ENCODE measurements at places on chromosomes 13 and 19.

DNA sequence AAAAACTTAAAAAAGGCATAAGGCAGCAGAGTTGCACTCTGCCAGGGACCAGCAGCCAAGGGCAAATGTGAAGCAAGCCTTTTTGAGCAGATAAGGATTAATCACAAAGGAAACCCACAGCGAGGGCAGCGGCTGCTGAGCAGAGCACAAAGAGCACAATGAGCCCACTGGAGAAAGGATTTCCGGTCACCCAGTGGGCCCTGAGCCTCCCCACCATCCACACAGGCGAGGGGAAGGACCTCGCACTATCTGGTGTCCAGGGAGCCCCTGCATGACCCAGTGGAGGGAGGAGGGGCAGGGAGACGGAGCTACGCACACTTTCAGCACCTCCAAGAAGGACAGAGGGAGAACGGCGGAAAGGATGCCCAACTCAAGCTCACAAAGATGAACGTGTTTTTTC lies 40.0 kb downstream of the COL4A1 start:
- DNase-seq, result no peak

- no peak for DNase-seq
These were observed 478.4 kb downstream of the TSHZ3 start for GRCh38 chr19:30870876-30871275.

- DNase-seq, result no peak
These were observed 37.7 kb upstream of the TUBGCP3 start for GRCh38 chr13:112625698-112626097.

DNA sequence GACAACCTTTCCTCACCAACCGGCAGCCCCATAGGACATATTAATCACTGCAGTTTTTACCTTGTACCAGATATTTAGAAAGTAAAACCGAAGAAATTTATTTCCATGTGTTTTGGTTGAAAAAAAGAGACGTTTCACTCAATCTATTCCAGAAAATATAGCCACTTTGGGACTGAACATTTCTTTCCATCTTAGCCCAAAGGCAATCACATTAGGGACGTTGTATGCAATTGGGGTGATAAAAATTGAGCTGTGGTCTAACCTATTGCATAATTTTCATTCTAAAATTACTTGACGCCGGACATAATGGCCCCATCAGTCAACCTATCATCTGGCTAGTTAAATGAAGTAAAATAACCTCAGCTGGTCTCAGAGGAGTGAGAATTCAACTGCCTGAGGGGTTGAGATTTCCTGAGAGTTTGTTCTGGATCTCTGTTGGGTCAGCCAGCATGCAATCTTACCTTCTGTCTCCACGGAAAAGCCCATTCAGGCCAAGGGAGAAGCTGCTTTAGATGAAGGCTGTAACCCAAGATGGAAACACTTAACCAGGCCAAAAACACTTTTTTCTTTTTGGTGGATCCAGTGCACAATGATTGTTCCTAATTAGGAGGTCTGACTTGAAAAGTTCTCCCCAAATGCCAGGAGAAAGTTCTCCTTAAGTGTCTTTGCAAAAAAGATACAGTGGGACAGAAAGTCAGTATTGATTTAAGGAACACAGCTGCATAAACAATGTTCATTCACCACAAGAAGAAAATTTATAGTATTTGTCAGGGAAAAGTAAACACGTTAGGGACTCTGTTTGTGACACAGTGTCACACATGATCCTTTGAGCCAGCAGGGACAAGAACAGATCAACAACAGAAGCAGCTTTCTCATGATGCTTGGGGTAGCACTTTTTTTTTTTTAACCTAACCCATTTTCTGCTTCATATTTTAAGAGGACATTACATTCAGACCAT lies 34.1 kb downstream of the DLEU7 start:
- DNase-seq, result no peak

GRCh38 chr19:29088761-29089160 lies 124.2 kb downstream of the UQCRFS1 start:
- no peak for DNase-seq

DNA sequence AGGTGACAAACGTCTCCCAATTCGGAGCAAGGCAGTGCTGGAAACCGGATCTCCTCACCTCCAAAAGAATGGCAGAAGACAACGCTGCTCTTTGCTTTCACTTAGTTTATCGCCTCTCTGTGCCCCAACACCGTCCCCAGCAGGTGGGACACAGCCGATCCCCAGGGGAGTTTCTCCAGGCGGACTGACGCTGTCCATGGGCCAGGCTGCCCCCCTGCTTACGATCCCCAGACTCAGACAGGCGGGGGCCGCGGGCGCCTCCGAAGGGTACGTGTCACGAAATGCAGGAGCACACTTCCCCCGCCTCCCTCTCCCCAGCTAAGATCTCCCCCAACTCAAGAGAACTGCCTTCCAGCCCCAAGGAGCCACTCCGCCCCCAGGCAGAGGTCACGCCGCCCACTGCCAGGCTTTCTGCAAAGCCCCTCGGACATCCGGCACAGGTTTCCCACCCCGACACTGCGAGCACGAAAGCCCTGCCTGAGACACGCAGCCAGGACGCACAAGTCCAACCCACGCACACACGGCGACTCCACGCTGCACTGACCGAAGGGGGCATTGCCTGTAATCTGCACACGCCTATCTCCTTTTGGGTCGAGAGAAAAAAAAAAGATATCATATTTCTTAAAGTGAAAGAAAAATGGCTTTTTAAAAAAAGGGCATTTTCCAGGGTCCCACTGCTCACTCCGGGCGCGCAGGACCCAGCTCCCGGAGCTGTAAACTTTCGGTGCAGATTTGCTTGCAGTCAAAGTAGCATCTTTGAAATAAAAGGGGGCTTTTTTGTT lies 2.0 kb downstream of the SPRY2 start:
- DNase-seq, result peak; percentile 70

DNA sequence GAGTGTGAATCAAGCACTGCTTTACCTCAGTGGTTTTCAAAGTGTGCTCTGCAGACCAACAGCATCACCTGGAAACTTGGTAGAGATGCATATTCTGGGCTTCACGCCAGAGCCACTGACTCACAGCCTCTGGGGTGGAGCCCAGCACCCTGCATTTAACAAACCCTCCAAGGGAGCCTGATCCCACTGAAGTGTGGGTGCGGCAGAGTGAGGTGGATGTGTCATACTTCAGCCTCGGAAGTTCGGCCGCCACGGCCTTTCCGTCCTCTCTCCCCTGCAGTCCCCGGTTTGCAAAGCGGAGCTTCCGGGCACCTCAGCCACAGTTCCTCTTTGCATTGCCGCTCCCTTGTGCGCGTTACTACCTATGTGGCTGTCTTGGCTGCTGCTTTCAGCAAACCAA lies 33.3 kb upstream of the MICU2 start:
- no peak for DNase-seq

Measured in natural killer cell treated with Interleukin-12 subunit alpha and Interleukin-12 subunit beta and Interleukin-15 and Interleukin-18, amount 100 ng/mL, for 72 hours (primary cell).